ENCODE measurements at places on chromosomes 6 and 20.
A peak's percentile ranks its signal among the peaks of the same experiment; 100 is the strongest.

DNA sequence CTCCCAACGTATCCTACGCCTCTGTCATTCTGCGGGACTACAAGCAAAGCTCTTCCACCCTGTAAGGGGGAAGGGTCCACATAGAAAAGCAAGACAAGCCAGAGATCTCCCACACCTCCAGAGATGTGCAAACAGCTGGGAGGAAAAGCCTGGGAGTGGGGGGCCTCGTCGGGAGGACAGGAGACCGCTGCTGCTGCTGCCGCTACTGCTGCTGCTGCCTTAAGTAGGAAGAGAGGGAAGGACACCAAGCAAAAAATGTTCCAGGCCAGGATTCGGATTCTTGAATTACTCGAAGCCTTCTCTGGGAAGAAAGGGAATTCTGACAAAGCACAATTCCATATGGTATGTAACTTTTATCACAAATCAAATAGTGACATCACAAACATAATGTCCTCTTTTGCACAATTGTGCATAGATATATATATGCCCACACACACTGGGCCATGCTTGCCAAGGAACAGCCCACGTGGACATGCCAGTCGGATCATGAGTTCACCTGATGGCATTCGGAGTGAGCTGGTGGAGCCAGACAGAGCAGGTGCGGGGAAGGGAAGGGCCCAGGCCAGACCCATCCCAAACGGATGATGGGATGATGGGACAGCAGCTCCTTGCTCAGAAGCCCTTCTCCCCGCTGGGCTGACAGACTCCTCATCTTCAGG lies 108.8 kb upstream of the RAB32 start:
- DNase-seq = no peak

- DNase-seq = no peak
Observed at GRCh38 chr6:17959302-17959701, 28.1 kb downstream of the KIF13A start.

- no peak for DNase-seq
Observed at GRCh38 chr6:85405175-85405852, 44.6 kb upstream of the NT5E start.

GRCh38 chr6:135305684-135306083 lies 124.6 kb downstream of the MYB start:
- no peak for DNase-seq

- DNase-seq = no peak
Observed at GRCh38 chr6:78947529-78947928, 80.2 kb downstream of the IRAK1BP1 start.

DNA sequence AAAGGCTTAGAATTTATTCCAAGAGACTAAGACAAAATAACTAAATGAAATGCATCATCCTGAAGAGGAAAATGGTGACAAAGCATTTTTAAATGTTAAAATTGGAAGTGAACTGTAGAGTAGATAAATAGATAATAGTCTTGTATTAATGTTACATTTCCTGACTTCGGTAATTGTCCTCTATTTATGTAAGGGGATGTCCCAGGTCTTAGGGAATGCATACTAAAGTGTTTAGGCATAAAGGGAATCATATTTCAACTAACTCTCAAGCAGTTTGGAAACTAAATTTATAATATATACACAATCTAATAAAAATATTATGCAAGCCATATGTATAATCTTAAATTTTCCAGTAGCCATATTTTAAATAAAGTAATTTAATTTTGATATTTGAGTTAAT lies 159.3 kb downstream of the WDR27 start:
- DNase-seq = no peak

DNA sequence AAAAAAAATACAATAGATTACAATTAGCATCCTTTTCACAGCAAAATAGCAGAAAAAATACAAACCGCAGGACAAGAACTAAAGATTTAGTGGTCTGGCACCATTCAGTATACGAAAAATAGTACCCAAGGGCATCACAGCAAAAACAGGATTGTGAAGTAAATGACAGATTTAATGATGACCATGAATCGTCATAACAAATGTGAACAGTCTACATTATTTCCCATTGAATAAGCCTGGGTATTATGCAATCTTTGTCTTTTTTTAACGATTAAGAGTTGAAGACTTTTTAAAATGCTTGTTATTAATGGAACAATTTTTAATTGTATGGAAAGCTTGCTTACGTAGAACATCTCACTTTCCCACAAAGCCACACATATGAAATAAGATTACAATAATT lies 432.8 kb downstream of the PKHD1 start:
- DNase-seq = no peak

DNA sequence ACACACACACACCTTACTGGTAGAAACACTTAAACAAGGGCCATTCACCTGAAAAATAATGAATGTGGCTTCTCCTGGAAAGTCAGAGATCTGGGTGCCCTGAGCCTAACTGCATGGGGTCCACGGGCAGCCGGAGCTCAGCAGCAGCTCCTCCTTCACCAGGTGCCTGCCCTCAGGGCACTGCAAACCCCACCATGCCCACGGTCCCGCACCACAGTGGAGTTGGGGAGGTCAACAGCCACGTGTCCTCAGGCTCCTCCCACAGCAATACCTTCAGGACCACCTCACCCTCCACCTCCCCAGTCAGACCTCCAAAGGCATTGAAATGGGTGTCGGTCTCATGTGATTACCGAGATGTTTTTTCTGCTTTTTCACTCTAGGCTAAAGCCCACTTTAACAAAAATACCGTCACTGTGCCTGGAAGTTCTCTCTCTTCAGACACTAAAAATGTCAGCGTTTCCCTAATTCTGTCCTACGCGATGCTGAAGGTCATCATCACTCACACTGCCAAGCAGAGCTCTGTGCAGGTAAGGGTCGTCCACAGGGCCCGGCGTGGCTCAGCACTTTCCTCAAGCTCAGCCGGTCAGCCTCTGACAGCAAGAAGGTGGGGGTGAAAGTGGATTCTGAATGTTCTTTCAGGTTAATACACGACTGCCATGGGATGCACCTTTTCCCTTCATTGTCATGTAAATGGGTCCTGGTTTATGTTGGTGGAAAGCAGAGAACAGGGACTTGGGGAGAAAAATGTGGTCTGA lies 48.9 kb downstream of the CDK5RAP1 start:
- no peak for DNase-seq

DNA sequence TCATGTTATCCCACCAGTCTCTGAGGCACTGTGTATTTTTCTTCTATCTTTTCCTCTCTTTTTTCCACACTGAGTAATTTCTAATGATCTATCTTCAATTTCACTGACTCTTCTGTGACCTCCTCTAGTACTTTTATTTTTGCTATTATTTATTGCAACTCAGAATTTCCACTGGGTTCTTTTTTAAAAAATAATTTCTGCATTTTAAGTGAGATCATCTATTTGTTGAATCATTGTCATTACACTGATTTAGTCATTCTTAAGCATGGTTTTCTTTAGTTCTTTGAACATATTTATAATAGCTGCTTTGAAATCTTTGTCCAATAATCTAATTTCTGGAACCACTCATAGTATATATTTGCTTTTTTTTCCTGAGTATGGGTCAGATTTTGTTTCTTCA lies 96.7 kb upstream of the SLC22A16 start:
- no peak for DNase-seq

DNA sequence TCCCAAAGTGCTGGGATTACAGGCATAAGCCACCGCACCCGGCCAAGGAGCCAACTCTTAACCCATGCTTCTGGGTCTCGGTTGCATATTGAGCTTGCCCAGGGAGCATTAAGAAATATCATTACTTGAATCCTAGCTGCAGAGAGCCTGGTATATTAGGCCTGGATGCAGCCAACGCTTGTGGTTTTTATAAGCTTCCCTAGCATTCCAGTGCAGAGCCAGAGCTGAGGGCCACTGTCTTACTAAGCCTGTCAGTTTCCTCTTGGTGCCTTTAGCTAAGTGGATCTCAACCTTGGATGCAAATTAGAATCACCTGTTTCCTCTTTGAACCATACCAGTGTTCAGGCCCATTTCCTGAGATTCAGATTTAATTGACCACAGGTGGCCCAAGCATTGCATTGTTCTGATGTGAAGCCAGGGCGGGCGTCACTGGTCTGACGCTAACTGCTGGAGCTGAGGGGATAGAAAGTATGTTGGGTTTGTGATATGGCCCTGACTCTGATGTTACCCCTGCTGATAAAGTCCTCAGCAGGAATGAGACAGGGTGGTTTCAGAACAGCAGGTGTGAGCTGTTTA lies 76.3 kb downstream of the BTBD3 start:
- no peak for DNase-seq

- DNase-seq = no peak
Observed at GRCh38 chr6:152575161-152575560, 62.0 kb downstream of the SYNE1 start.

- no peak for DNase-seq
Observed at GRCh38 chr6:83424392-83425018, 6.3 kb downstream of the ME1 start.

DNA sequence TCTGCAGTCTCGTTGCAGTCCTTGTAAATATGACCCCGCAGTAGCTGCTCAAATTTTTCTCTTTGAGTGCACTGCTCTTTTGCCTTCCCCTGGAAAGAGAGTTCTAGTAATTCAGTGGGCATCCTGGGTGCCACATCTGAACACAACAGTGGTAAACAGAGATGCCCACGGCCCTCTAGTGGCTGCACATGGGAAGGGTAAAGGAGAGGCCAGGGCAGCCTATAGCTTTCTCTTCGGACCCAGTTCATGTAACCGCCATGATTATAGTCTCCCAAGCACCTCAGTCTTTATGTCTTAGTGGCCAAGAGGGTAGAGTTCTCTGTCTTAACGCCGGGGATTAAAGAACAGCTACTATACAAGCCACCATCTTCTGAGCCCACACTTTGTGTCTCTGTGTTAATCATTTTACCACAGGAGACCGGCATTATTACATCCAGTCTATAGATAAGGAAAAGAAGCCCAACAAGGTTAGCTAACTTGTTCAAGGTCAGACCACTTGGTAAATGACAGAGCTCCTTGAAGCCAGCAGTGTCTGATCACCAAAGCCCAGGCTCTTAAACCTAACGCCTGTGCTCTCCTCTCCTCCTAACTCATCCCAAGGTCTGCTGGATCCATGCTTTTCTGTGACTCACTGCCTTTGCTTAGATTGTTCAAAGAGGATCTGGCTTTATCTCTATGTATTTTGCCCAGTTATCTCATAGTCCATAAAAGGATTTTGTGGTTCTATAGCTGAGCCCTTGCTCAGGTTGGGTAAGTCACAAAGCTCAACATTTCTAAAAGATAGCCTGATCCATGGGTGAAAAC lies 81.8 kb downstream of the ISM1 start:
- peak; percentile 16 for DNase-seq

DNA sequence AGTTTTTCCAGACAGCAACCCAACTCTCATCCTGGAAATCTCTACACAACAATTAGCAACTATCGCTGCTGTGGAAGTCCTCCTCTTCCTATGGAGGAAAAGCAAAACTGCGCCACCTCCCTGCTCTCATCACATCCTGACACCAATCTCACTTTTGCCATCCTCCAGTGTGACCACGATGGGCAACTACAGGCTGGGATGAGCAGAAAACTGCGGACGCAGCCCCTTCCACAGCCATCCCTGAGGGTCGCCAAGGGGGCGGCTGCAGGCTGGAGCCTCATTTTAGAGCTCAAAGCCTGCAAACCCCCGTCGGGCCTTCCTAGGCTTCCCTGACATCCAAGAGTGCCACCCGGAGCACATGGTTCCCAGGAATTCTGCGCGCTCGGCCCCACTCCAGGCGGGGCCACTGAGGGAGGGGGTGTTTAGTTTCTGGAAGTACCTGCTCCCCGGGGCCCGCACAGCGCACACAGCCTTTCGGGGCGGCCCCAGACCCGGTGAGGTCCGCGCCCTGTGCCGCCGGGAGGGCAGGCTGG lies 1.2 kb downstream of the TCFL5 start:
- DNase-seq = no peak

- peak; percentile 29 for DNase-seq
Observed at GRCh38 chr20:4297127-4297826, 281.9 kb upstream of the RNF24 start.

DNA sequence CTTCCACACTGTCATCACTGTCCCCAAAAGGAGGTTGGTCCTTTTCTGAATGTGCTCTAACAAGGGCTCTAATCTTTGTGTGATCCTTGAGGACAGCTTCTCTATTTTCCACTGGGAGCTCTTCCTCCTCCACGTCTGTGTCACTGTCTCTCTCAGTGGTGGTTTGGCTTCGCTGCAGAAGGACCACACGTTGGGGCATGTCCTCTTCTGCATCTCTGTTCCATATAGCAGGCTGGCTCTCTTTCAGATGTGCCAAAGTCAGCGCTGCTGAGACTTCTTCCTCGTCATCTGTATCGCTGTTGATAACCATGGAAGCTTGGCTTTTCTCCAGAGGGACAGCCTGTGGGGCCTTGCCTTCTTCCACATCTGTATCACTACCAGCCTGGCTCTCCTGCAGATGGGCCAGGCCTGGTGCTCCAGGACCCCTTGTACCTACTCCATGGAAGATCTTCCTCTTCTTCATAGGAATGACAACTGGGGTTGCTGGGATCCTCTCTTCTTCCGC lies 4.6 kb downstream of the MDC1 start:
- no peak for DNase-seq

GRCh38 chr20:37128803-37129202 lies 33.0 kb upstream of the RBL1 start:
- no peak for DNase-seq

DNA sequence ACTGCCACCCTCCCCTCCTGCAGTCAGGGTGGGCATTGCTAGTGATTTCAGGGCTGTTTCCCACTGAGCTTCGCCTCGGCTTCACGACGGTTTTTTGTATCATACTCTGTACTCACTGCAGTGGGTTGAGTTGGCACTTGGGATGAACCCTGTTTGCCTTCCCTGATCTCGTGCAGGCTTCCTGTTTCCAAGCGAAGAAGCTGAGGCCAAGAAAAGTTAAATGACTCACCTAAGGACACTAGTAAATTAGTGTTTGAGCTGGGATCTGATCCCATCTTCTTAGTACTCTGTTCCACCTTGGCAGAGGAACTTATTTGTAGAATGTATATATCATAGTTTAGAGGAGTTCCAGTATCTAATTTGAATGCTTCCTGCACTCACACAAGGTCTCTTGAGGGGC lies 50.3 kb upstream of the VSTM2L start:
- no peak for DNase-seq

GRCh38 chr20:61805781-61806180 lies 259.9 kb downstream of the TAF4 start:
- DNase-seq = no peak

DNA sequence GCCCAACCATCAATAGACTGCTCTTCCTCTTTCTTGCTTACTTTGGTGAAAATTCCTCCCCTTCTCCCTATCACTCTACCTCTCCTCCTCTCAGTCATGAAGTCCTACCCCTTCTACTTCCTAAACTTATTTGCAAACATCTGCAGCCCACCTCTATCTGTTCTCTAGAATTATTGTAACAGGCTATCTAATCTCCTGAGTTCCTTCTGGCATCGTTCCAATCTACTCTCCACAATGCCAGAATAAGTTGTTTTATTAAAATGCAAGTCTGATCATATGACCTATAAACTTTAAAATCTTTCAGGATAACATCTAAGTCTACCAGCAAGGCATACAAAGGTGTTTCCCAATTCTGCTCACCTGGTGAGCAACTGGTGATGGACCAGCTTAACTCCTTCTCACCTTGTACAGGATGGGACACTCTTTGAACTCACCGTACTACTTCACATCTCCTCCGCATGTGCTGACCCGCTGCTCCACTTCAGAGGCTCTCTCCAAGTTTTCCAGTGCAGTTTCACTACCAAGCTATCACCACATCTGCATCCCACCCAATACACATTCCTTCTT lies 7.9 kb downstream of the CD164 start:
- no peak for DNase-seq

- DNase-seq = no peak
Observed at GRCh38 chr6:150685860-150686259, 86.2 kb downstream of the PLEKHG1 start.

- peak; percentile 14 for DNase-seq
Observed at GRCh38 chr6:145245119-145245518, 490.2 kb downstream of the EPM2A start.

GRCh38 chr6:150352321-150353296 lies 16.2 kb upstream of the IYD start:
- DNase-seq = no peak
